ENCODE measurements at places on chromosomes 16 and 17.

GRCh38 chr16:2285731-2286191, 17.8 kb upstream of the RNPS1 start:
- no peak for DNase-seq

DNA sequence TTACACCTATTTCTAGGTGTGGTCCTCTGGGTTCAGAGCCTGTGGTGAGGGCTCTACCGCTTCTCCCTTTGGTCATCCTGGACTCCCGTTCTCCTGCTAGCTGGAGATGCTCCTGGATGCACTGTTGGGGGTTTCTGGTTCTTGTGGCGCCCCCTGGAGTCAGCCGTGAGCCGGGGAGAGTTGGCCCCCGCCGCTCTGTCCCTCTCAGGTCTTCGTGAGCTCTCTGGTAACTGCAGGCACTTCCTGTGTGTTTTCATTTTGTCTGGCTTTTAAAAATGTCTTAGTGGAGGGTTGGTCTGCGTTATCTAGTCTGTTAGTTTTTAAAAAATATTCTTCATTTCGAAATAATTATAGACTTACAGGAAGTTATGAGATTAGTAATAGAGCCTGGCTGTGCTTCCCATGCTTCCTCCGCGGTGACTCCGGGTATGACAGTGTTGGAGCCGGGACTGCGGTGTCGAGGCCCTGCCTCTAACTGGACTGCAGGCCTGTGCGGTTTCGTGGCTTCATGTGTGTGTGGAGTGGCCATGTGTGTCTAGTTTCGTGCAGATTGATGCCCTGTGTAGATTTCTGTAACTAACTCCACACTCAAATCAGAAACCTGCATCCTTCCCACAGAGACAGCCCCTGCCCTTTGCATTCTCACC, 78.0 kb upstream of the ZNF750 start:
- DNase-seq: no peak

GRCh38 chr17:16820979-16821543, 131.0 kb downstream of the CCDC144A start:
- no peak for DNase-seq

GRCh38 chr17:13806092-13806491, 204.4 kb upstream of the HS3ST3A1 start:
- no peak for DNase-seq

DNA sequence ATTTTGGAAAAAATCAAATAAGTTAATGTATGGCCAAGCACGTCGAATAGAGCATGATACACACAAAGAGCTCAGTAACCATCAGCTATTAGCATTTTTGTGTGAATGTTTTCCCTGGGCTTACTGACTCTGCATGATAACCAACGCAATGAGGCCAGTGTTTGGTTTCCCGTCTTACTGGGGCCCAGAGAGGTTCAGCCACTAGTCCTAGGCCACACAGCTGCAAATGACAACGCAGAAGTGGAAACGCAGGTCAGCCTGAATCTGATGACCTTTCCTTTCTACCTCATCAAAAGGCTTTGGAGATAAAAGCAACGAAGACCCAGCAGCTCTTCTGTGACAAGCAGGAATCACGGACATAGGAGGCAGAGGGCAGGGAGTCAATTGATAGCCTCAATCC, 7.2 kb upstream of the CACNG4 start:
- DNase-seq: no peak

DNA sequence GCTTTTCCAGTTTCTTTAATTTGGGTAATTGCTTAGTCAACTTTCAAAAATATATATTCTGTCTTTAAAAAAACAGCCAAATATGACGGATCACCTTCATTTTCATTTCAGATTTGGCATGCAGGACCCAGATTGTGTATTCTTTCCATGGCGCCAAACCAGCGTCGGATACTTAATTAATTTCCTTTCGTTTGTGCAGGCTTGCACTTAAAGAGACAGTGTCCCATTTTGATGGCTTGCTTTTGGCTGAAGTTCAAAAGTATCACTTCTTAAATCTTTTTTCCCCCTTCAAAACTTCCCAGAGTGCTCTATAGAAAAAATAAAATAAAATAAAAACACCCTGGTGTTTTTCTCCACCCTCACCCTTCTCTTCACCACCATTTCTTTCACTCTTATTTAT, 394.5 kb upstream of the SOX9 start:
- DNase-seq: no peak

GRCh38 chr17:12631076-12631475, 34.6 kb upstream of the MYOCD start:
- DNase-seq: no peak

DNA sequence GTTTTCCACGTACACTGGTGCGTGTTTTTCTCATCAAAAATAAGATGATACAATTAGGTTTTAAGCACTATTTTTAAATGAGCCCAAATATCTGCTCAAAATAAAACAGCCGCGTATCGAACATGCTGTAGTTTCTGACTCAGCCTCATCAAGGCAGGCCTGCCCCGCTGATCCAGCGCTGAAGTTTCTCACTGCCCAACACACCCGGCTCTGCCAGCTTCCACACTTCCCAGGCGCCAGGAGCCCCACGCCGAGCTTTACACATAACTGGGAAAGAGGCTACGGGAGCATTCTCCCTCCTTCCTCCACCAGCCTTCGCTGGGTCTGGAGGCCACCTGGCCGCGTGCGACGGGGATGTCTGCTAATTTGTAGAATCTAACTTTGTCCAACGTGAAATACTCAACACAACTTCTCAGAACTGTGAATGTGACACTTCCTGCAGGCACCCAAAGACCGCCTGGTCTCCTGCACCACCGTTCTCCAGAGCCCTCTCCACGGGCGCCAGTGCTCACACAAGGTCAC, 42.1 kb downstream of the MAP1LC3B start:
- no peak for DNase-seq

DNA sequence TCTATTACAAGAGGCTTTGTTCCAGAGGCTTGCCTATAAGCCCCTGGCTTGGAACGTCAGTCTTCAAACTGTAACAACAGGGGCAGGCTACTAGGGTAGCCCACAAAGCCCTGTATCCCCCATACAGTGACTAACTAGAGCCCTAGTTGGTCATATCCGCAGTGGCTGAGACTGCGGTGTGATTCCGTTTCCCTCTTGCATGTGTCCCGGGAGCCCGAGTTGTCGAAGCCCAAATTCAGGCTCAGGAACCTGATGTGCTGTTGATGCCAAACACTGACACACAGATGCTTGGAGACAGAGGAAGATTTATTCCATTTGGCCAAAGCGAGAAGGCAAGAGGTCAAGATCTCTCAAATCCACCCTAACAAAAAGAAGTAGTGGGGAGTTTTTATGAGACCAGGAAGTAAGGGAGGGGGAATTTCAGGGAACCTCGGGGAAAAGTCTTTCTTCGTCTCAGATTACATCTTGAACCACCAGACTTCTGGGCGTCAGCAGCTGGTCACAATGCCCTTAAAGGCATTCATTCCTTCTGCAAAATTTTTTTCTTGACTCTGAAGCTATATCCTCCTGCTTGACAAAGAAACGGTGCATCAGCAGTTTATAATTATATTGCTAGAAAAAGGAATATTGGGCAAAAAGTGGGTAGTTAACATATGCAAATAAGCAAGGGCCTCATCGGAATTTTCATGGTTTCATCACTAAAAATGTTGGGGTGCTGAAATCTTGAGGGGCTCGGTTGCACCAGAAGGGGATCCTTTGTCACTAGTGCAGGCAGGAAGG, 879 bp downstream of the SLFN5 start:
- no peak for DNase-seq

DNA sequence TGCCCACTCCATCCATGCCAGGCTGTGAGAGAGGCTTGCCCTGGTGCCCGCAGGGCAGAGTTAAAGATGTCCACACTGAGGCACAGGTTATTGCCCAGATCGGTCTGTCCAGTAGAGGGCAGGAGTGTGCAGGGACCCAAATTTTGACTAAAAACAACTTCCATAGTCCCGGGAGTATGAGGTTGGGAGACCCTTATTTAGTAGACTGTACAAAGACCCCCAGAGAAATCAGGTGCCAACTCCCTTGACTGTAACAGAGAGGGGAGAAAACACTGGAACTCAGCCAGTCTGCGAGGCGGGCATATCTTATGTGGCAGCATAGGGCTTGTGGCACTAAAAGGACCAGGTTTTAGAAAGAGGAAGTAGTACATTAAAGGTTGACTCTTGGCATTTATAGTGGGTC, 43.4 kb downstream of the HNF1B start:
- no peak for DNase-seq

GRCh38 chr16:55280587-55280986, 43.4 kb upstream of the IRX6 start:
- DNase-seq: no peak

- no peak for DNase-seq
Observed at GRCh38 chr17:41695134-41695661, 6.5 kb downstream of the EIF1 start.

- no peak for DNase-seq
Observed at GRCh38 chr17:77475016-77475976, 334.5 kb downstream of the SEC14L1 start.

GRCh38 chr17:66784621-66785364, 50.1 kb upstream of the CACNG5 start:
- no peak for DNase-seq

- no peak for DNase-seq
Observed at GRCh38 chr16:67886387-67886786, 1.7 kb downstream of the NRN1L start.

DNA sequence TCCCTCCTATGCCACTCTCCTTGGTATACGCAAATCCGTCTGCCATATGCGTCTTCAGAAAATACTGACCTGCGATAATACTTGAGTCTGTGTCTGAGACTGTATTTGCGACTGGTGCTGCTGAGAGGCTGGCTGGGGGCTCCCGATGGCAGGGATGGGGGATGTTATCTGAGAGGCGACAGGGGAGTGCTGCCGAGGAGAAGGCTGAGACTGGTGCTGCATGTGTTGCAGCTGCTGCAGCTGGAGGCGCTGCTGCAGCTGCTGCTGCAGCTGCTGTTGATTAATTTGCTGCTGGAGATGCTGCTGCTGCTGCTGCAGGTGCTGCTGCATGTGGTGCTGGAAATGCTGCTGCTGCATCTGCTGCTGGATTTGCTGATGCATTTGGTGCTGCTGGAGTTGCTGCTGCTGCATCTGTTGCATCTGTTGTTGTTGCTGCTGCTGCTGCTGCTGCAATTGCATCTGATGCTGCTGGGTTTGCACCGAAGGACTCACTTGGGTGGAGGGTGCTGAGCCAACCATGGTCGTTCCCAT, 107.7 kb downstream of the TOX3 start:
- no peak for DNase-seq

DNA sequence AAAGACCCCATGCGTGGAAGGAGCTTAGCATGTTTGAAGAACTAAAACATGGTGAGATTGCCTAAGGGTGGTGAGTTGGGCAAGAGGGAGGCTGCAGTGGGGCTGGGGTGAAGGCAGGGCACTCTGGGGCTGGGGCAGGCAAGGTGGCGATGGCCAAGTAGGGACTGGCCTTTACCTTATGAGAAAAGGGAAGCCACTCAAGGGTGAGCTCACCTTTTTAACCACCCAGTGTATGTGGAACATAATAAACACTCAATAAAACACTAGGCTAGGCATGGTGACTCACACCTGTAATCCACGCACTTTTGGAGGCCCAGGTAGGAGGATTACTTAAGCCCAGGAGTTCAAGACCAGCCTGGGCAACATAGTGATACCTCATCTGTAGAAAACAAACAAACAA, 37.7 kb downstream of the LYRM9 start:
- DNase-seq: no peak

DNA sequence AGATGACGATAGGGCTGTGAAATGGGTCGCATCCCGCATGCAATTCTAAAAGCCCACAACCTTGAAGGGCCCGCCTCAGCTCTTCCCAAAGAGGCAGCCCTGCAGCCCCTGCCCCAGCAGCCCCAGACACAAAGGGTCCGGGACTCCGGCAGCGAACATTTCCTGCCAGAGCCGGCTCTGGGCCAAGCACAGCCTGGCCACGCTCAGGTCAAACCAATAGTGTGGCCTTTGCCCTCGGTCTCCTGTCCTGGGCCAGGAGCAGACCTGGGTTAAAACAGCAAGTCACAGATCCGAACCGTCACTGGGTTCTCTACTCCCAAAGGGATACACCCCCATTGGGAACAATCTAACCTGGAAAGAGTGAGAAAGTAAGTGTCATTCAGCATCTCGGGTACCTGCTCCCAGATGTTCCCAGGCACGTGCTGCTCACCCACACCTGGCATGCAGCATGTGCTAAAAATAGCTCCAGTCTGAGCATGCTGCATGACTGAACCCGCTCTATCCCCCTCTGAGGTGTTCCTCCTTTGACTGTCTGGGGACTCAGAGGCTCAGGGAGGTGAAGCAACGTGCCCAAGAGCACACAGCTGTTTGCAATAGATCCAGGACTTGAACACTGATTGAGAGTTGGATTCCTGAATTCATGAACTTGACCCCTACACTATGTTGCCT, 22.2 kb upstream of the ATP2A3 start:
- no peak for DNase-seq

DNA sequence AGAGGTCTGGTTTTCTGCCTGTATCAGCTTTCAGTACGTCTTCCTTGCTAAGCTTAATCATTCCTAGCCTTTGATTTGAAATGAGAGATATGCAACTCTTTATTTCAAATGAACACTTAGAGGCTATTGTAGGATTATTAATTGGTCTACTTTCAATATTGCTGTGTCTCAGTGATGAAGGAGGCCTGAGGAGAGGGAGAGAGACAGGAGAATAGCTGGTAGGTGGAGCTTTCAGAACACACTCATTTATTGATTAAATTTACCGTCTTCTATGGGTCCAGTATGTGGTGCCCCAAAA, 187.0 kb downstream of the BCAS3 start:
- DNase-seq: no peak

DNA sequence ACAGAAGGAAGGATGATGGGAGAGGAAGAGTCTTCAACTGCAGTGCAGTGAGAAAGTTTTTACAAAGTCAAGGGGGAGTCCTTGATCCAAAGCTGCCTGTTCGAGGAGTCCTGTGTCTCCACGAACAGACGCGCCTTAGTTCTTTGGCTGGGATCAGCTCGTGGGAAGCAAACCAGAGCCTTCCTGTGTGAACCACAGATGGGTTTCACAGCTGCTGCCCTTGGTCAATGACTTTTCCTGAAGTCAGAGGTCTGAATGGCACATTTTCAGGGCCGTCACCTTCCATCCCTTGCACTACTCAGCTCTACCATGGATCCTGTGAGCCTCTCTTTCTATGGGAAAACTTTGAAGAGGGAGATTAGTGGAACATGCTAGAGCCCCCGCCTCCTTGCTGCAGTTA, 4.2 kb upstream of the SBK1 start:
- DNase-seq: no peak

Data from NCI-H526 treated with DMSO at 0.1 percent for 48 hours (cell line).